ENCODE measurements at places on chromosomes 4 and X.

DNA sequence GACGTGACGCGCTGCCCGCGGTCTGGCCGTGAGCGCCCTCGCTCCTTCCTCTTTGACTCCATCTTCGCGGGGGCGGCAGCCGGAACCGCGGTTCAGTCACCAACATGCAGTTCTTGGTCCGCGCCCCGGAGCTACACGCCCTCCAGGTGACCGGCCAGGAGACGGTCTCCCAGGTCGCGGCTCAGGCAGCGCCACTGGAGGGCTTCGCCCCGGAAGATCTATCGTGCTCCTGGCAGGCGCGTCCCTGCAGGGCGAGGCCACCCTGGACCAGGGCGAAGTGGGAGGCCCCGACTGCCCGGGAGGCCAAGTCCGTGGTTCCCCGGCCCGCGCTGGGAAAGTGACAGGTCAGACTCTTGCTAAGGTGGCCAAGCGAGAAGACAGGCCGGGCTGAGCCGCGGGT, 2.9 kb downstream of the TRIML2 start:
- DNase-seq, result no peak

- no peak for DNase-seq
Observed at GRCh38 chr4:160318567-160319220, 1215.8 kb downstream of the RAPGEF2 start.

GRCh38 chr4:2928242-2929176, 34.7 kb downstream of the NOP14 start:
- no peak for DNase-seq

DNA sequence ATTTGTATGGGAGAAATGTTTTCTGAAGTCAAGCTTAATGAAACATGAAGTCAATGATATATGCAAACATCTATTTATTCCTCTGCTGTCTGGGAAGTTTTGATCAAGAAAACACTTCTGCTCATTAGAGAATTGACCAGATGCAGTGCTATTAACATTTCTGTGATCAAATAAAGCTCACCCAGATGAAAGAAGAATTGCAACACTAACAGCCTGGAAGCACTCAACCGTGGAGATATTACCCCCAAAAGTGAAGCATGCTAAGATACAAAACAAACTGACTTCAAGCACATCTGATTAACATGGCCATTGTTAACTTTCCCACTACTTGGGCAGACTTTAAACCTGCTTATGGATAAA, 73.7 kb upstream of the GUCY1A1 start:
- DNase-seq, result no peak

- no peak for DNase-seq
Observed at GRCh38 chrX:8845469-8845868, 44.3 kb upstream of the FAM9A start.

DNA sequence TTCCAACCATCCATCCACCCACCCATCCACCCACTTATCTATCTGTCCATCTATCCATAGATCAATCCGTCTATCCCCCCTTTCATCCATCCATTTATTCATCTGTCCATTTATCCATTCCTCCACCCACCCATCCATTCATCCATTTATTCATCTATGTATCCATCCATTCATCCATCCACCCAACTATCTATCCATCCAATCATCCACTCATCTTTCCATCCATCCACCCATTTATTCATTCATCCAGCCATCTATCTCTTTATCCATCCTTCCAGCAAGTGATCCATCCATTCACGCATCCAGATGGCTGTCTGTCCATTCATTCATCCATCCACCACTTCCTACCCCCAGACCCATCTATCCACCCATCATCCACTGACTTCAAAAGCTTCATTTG, 84.0 kb upstream of the CD99 start:
- DNase-seq, result no peak

DNA sequence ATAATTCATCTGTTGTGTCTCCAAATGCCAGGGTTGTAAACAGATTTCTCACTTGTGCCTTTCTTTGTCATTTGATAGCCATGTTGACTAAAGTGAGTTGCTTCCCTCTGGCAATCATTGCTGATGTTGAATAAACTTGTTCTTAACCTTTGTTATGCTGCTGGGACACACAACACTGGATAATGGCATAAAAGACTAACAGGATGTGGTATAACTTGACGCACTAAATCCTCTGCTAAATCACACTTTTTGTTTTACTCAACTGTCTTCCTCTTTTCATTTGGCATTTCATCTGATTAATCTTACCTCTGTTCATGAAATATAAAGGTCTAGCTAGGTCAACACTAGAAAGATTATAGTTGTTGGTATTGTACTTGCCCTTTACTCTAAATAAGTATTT, 17.6 kb upstream of the CXCL5 start:
- no peak for DNase-seq

DNA sequence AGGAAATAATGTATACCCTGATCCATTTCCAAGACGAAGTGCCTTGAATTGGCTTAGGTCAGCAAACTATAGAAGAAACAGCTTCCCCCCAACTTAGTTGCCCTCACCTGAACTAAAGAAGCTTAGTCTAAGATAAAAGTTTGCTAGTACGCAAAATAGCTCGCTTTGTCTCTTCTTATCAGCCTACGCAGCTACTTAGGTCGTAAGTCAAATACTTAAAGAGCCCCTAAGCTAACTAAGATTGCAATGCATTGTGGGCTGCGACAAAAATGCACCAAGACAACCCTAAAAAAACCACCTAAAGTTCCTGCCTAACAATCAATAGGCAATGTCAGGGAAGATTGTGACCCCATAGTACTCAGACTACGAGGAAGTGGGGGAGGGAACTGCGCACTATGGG, 12.8 kb downstream of the CLNK start:
- no peak for DNase-seq

- no peak for DNase-seq
Observed at GRCh38 chr4:6724421-6725111, 8.6 kb downstream of the BLOC1S4 start.

- DNase-seq, result no peak
Observed at GRCh38 chrX:152821145-152821765, 9.3 kb downstream of the CETN2 start.

DNA sequence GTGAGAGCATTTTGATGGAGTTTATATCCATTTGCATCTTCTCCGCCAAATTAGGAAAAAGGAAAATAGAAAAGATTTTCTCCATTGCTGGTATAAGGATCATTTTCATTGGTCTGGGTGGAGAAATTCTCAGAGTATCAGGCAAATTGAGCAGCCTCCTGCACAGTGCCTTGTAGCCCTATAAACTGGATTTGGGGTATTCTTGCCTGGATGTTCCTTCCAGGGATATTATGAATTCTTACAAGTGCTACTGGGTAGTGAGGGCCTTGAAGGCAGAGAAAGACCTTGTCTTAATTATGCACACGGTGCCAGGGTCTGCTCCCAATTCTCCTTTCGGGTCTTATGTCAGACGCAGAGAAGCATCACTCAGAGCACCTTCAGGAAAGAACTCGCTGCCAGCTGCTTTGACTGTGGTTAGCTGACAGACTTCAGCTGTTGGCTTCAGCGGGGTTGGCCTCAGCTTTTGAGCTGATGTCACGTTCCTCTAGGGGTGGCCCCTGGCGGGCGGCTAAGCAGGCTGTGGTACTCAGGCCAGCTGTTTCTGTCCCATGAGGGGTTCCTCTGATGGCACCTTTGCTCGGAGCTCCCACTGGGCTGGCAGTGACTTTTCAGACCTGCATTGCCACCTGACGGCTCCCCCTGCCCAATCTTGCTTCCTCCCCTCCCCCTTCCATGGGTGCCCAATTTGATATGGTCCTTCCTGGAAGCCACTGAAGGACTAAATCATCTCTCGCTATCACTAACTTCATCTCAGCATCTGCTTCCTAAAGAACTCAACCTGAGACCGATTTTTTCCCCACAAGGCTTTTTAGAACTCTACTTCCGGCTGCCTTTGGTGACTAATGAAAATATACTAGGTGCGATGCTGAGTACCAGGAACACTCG, 519.5 kb downstream of the BCOR start:
- DNase-seq, result peak; percentile 24

GRCh38 chrX:39886282-39886681, 211.5 kb downstream of the BCOR start:
- DNase-seq, result no peak

GRCh38 chr4:102299354-102300107, 45.8 kb downstream of the SLC39A8 start:
- DNase-seq, result no peak

DNA sequence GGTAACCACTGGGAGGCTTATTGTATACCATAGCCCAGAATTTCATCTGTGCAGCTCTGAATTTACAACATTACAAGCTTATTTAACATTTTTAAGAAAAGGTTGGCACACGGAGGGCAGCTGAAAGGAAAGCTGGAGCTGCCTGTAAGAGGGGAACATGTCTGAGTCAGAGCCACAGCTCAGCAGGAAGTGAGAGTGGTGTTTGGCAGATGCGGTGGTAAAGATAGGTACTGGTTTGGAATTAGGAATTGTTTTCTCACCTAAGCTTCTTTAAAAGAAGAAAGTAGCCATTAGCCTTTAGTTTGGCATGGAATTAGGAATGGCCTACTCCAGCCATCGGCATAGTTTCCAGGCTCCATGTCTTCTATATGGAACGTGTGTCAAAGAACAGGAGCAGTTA, 172.5 kb upstream of the ANXA3 start:
- DNase-seq, result no peak

DNA sequence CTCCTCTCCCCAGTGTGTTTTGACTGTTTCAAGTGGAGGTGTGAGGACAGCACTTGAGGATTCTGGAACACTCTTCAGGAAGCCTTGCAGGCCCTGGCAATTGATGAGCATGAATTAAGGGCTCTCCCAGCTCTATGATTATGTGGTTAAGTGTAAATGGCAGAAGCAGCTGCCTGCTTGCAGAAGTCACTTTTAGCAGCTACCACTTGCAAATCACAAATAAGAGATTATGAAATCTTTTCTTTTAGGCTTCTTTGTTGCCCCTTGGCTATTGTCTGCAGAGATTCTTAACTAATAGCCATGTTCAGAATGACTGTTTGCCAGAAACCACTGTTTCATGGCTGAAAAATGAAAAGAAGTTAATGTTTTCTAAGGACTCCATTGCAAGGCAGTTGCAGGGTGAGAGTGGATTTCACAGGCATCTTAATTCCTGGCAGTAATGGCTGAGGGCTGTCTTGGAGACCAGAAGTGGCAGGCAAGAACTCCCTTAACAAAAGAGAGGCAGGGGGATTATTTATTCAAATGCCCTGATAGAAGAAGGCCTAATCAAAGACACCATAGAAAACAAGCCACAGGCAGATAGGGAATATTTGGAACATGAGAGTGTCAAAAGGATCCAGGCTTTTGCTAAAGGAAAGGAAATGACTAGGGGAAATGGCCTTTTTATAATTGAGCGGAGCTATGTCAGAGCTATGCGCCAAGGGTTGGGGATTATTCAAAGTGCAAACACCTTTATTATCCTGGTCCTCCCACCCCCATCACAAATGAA, 8.3 kb upstream of the HOPX start:
- no peak for DNase-seq

DNA sequence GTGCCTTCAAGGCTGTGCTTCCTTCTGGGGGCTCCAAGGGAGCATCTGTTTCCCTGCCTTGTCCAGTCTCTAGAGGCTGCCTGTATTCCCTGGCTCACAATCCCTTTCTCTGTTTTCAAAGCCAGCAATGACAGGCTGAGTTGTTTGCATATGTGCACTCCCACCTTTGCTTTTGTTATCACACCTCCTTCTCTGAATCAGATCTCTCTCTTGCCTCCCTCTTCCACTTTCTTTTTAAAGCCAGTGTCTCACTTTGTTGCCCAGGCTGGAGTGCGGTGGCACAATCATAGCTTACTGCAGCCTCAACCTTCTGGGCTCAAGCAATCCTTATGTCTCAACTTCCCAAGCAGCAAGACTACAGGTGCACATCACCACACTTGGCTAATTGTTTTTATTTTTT, 37.1 kb upstream of the LEF1 start:
- DNase-seq, result no peak

Data from stimulated activated CD4-positive, alpha-beta T cell treated with anti-CD3 and anti-CD28 coated beads, Interleukin-15, amount 100 ng/mL, for 1 hour (primary cell).